Ascending aorta (tissue), 2 donors: ENCODE measurements at places on chromosomes 7 and 10. TPM values are rescaled to one million over a fixed set of nuclear protein-coding genes. Genes with fewer than 3 reads are reported as not detected.

The CRYGN gene
- not detected for total RNA-seq

The IKZF1 gene
- total RNA-seq: 3.6 TPM

The WEE2 gene
- not detected for total RNA-seq

The TBC1D12 gene
- total RNA-seq: 9.4 TPM

The SLC13A4 gene
- total RNA-seq: 0.21 TPM

The PTER gene
- 2.6 TPM for total RNA-seq

The ALOX5 gene
- 23.1 TPM for total RNA-seq

The ITGA8 gene
- total RNA-seq: 231 TPM

The IFIT1 gene
- total RNA-seq: 28.5 TPM

The EZH2 gene
- not detected for total RNA-seq

- DNase-seq: no peak
Measured at GRCh38 chr7:26398756-26399509, 107.3 kb downstream of the SNX10 start.

- DNase-seq: no peak
Measured at GRCh38 chr10:112160834-112161233, 22.7 kb downstream of the GPAM start.

- no peak for DNase-seq
Measured at GRCh38 chr10:30617070-30617469, 12.5 kb downstream of the LYZL2 start.

DNA sequence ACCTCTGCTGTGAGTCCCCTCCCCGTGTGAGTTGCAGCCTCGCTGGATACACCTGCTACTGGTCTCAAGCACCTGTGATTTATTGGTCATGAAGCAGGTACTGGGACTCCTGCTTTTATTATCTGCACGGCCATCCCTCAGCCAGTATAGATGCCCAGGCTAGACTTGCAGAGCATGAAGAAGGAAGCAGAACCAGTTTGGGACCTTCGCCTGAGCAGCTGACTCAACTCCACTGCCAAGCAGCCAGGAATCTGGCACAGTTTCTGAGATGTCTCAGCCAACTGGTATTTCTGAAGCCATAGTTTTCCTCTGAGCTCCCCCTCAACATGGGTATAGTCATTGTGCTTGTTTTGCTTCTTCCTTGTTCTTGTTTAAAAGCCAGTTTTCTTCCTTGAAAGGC, 28.0 kb upstream of the SLC39A12 start:
- no peak for DNase-seq

GRCh38 chr10:130109796-130110245, 809 bp downstream of the C10orf143 start:
- peak; percentile 86 for DNase-seq

DNA sequence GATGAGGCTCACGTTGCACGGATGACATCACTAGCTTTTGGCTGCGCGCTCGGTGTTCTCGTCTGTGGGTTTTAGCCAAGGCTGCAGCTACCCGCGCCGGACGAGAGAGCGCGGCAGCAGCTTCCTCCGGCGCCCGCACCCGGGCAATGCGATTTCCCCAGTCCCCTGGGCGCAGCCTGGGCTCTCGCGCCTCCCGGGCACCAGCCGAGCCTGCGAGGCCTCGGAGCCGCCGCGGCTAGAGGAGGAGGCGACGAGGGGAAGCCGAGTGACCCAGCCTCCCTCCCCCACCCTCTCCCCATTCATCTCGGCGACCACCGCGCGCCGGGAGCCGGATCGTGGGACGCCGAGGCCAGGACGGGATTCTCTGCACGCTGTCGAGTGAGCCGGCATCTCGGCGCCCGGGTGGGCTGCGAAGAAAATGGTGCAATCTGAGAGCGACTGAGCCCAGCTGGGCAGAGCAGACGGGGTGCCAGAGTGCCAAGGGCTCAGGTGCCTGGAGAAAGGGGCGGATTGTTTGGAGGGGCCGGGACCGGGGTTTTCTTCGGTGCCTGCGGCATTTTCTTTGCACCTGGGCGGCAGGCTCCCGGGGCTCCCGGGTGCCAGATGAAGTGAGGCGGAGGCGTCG, 1.2 kb upstream of the TMEM178B start:
- no peak for DNase-seq

- DNase-seq: no peak
Measured at GRCh38 chr7:20211376-20211775, 5.8 kb downstream of the MACC1 start.

GRCh38 chr7:151682831-151683614, 163.3 kb upstream of the RHEB start:
- no peak for DNase-seq

DNA sequence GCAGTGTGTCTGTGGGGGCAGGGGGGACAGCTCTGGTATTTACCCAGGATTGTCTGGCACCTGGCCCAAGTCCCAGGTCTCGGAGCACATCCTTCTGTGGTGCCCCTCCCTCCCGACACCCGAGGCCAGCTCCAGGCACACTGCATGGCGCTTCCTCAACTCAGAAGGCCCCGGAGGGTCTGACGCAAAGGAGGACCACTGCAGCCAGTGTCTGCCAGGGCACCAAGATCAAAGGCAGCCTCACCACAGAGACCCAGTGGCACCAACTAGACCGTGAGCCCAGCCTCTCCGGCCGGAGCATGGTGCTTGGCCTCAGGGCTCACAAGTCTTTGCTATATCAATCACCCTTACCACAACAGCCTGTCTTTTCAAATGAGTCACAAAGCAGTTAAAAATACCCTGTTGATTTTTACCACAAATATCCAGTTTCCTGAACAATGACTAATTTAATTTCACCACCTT, 99.3 kb upstream of the DDC start:
- DNase-seq: no peak

GRCh38 chr7:137151041-137151689, 192.4 kb downstream of the PTN start:
- no peak for DNase-seq

DNA sequence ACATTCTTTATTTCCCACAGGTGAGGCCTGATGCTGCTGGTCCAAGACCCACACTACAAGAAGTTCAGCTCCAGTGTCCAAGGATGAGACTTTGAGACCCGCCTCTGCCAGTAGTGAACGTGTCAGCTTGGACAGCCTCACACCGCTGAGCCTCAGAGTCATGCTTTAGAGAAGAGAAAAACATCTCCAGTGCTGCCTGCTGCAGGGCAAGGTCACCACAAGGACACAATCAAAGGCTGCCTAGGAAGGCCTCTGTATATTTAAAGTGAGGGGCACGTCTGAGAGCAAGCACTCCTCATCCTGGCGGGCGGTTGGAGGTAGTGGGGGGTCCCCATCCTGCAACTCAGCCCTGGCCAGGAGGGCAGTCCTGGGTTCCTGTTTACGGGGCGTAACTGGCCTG, 19.3 kb downstream of the FGFR2 start:
- no peak for DNase-seq

GRCh38 chr7:1344981-1345701, 112.5 kb downstream of the UNCX start:
- no peak for DNase-seq

DNA sequence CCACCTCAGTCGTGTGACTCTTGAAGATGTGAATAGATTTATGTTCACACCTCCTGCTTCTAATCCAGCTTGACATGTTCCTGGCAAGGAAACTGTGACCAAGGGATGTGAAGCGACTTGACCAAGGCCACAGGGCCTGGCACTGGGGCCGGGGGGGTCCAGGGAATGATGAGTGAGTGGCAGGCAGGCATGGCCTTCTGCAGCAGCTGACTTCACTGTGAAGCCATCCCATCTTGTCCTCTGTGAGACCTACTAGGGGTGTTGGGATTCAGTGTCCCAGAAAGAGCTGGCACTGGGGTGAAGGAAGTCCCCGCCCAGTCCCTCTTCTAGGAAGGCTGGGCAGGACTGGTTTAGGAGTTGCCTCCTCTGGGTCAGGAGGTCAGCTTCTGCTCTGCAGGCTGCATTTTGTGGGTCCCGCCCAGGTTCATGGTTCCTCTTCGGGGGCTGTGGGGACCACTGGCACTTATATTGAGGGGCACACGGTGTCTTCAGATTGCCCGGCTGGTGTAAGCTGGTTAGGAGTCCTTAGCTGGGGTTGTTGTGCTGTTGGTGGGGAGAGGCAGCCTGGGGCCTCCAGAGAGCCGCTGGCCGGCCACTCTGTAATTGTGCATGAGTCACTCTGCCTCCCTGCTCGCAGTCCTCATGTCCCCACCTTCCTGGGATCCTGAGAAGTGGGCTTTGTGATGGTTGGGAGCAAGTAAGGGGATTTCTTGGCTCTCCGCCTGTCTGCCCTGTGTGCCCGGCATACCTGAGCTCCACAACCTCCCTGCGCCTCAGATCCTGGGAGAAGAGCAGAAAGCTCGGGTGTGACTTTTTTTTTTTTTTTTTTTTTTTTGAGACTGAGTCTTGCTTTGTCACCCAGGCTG, 11.0 kb downstream of the ZMIZ1 start:
- no peak for DNase-seq

DNA sequence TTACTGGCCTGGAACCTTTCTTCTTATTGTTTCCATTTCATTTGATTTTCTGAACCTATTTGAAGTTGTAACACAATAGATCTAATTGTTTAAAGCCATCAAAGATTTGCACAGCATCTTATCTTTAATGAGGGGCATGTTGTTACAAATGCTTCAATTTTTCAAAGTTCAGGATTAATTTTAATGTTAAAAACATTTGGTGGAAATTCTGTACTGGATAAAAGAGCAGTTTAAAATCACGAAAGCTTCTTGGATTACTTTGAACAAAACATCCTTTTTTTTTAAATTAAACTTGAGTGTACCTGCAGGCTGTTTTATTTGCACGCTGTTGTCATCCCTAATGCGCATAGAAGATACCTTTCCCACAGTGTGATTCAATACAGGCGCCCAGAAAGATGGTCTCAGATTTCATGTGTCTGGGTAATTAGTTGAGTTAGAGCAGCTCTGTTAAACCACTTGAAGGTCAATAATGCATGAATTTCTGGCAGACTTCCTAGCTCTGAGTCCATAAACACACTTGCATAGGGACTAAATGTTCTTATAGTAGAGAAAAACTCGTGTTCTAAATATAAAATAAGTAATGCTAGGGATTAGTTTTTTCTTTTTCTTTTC, 29.3 kb upstream of the DDX50 start:
- no peak for DNase-seq

DNA sequence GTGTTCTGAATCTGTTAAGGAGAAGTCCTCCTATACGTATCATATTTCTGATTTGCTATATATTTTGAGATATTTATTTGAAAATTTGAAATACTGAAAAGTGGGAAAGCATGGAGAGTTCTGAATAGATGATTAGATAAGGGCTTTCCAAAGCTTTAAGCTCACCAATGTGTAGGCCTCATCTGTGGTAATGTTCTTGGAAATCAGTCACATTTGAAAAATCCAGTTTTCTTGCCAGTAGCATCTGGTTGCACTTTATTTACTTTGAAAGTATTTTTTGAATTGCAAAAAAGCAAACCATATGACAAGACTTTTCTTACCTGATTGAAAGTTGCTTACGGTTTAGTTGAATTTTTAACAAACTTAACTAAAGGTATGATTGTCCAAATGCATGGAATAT, 21.7 kb downstream of the ADD3 start:
- DNase-seq: no peak

GRCh38 chr10:13390604-13391522, 42.8 kb upstream of the SEPHS1 start:
- no peak for DNase-seq

DNA sequence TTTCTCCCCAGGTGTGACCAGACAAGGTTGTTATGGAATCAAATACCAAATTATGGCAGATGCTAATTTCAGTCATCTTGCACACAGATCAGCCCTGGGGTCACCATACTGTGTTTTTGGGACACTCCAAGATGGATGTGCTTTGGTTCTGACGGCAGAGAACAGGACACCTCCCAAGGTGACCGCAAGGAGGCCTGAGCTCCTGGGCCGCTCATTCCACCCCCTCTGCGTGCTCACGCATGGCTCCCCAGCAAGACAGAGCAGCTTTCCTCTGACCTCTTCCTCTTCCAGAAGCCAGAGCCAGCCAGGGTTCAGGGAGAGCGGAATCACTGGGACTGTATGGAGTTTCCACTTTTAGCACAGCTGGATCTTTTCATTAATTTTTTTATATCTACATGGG, 402.8 kb downstream of the DNAJB6 start:
- DNase-seq: no peak

- DNase-seq: no peak
Measured at GRCh38 chr7:121167971-121168370, 160.8 kb upstream of the WNT16 start.

DNA sequence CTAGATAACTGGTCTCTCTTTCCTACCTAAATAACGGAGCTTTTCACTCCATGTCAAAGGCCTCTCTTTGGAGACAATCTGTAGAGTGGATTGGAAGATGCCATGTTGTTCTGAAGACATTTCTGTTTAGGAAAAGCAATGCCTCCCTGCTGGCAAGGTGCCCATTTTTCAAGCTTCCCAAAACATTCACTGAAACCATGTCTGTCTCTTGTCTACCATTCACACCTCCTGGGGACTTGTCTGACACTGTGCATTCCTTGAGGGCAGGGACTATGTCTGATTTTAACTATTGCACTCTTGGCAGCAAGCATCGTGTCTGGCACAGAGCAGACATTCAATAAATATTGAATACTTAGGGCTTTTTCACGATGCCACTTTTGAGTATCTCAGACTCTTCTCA, 528.9 kb upstream of the NRP1 start:
- no peak for DNase-seq

DNA sequence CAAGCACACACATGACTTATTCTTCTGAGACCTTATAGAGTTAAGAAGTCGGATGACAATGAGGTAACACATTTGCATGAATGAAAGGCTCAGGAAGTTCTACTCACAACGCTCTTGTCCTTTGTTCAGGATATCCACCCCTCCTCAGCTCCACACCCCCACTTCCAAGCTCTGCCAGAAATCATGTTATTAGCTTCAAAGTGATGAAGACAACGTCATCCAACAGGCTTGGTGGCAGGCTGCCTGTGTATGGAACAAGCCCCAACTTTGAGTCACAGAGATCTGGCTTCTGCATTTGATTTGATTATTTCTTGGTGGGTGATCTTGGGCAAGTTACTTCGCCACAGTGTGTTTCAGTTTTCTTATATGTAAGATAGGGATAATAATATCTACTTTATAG, 12.4 kb upstream of the BMPER start:
- DNase-seq: no peak

GRCh38 chr10:120098232-120098930, 205.9 kb downstream of the SEC23IP start:
- DNase-seq: no peak

GRCh38 chr7:77453531-77453930, 37.4 kb upstream of the GSAP start:
- DNase-seq: no peak
